ENCODE measurements at places on chromosomes 12 and 14.

DNA sequence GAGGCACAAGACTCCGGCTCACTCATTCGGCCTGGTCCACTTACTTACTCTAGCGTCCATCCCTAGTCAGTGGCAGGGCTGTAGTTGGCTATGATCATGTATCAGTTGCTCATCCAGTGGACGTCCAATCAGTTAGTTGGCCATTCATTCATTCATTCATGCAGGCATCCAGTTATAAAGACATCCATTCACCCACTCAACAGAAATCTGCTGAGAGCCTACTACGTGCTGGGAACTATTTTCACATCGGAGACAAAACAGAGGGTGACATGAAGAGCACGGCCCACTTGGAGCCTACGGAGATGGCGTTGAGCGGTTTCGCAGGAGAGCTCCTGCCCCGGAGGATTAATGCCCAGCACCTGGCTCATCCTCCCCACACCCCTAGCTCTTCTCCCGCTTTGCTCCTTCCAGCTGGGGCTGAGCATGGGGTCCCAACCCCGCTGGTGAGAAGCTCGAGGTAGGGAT, 49.7 kb downstream of the SNAPC1 start:
- no peak for DNase-seq

DNA sequence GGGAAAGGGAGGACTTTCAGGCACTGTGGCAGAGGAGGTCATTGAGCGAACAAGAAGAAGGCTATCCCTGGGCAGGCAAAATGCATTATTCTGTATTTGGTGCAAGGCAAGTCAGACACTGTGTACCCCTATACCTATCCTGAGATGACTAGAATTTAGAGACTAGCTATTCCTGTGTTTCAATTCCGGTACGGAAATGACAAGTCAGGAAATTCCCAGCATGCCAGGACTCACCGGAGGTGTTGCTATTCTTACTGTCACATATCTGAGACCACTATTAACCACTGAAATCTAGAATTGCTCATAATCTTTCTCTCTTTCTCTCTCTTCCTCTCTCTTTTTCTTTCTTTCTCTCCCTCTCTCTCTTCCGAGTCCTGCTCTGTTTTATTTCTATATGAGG, 297.1 kb downstream of the PDZRN4 start:
- DNase-seq, result no peak

- DNase-seq, result no peak
Observed at GRCh38 chr12:131738196-131738595, 27.3 kb downstream of the SFSWAP start.

DNA sequence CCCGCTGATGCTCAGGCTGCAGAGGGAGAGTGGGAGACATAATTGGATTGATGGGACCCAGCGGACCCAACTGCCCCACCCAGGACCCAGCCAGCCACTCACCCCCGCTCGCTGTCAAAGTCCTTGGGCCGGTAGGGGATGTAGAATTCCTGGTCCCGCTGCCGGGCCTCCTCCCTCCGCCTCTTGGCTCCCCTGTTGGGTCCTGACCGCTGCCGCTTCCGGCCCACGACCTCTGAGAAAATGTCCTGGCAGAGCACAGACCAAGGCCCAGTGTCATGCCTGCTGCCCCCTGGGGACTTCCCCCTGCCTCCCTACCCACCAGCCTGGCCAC, 13.5 kb downstream of the CFAP73 start:
- DNase-seq, result no peak

GRCh38 chr12:62190689-62191490, 69.3 kb upstream of the USP15 start:
- no peak for DNase-seq

GRCh38 chr14:68164711-68165113, 345.1 kb downstream of the RAD51B start:
- no peak for DNase-seq

GRCh38 chr14:30790827-30791226, 83.5 kb upstream of the COCH start:
- no peak for DNase-seq

GRCh38 chr12:68331500-68331868, 678 bp downstream of the MDM1 start:
- DNase-seq, result no peak

- no peak for DNase-seq
Observed at GRCh38 chr14:61484031-61484430, 162.7 kb downstream of the PRKCH start.

GRCh38 chr14:63848890-63849289, 3.9 kb upstream of the SYNE2 start:
- no peak for DNase-seq

GRCh38 chr14:44494137-44494536, 12.9 kb downstream of the FSCB start:
- peak; percentile 16 for DNase-seq

GRCh38 chr12:100987552-100988521, 193.3 kb downstream of the ANO4 start:
- peak; percentile 60 for DNase-seq

DNA sequence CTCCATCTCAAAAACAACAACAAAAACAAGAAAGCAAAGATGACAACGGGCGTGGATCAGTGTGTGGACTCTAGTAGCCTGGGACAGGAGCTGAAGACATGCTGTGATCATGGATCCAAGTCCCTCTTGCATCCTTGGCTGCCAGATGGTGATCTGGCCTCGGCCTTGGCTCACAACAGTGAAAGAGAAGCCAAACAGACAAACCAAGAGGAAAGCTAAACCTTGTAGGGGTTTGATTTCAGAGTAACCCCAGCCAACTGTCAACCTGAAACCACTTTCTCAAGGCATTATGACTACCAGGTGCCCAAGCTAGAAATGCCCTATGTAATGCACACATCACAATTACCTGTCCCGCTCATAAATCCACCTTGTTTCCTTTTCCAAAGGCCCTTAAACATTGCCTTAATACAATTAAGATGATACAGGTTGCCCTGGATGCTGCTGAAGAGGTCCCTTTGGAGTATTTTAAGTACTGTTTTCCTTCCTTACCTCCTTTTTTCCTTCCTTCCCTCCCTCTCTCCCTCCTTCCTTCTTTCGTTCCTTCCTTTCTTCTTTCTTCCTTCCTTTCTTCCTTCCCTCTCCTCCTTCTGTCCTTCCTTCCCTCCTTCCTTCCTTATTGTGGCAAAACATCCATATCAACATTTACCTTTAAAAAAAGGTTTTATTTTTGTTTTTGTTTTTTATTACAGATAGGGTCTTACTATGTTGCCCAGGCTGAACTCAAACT, 41.4 kb upstream of the NINJ2 start:
- no peak for DNase-seq
